ENCODE measurements at places on chromosomes 6 and 20.

DNA sequence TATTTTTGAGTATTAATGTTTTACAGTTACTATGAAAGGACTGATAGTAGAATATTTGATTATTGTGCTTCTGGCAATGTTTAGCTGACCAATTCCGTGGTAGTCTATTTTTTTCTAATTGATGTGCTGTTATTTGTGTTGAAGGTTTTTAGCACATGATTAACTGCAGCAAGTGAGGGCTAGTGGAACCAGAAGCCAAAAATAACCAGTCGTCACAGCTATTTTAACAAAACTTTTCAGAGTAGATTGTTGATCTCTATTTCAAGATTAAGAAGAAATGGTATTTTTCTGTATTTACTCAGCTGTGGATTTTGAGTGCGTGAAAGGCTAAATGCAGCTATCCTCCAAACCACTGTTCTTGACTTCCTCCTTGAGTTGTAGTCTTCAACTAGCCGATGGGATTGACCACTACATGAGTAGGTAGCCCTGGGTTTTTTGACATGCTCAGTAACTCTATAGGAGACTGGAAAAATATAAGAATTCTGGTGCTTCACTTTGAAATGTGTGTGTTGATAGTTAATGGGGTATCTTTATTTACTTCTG lies 258.0 kb downstream of the ZFAND3 start:
- no peak for DNase-seq

- no peak for DNase-seq
These were observed 79.8 kb upstream of the FAM184A start for GRCh38 chr6:119158057-119158848.

DNA sequence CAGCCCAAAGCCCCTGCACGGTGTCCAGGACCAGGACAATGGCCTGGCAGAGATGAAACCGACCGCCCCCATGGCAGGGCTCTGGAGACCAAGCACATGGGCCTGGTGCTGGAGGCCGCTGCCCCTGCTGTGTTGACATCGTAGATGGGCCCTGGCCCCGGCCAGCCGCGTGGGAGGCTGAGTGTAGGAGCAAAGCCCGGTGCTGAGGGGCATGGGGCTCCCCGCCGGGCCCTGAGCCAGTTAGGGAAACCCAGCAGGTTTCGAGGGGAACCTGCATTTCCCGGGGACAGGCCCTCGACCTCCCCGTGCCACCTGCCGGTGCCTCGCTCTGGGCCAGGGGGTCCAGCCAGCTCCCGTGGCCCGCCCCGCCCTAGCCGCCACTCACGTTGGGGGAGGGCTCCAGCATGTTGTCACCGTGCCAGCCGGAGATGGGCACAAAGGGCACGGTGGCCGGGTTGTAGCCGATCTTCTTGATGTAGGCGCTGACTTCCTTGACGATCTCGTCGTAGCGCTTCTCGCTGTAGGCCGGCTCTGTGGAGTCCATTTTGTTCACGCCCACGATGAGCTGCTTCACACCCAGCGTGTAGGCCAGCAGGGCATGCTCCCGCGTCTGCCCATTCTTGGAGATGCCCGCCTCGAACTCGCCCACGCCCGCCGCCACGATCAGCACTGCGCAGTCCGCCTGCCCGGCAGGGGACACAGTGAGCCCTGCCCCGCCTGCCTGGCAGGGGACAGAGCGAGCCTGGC lies 4.3 kb downstream of the EEF1A2 start:
- no peak for DNase-seq

DNA sequence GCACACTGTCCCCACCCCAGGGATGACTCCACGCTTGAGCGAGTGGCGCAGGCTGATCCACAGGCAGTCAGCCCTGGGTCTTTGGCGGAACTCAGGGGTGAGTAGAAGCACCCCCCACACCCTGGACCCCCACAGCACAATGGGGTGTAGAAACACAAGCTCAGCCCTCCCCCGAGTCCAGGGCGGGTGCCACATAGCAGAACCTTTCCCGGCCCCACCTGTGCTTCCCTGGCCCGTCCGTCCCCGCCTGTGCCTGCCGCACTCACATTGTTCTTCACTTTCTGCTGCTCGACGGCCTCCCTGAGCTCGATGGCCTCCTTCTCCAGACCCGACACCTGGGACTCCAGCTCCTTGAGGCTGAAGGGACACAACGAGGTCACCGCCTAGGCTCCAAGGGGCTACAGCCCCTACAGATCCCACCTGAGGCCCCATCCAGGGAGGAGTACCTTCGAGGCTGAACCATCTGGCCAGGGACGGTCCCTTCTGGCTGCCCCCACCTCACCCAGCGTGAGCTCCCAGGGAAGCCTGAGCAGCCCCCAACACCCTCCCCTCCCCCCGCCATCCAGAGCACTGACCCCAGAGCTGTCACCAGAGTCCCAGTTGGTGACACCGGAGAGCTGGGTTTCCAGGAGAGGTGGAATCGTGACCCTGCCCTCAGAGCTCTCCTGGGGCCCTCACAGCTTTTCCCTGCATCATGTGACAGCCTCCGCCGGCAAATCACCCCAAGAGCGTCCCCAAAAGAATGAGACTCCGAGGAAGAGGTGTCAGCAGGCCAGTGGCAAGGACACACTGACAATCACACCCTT lies 55.6 kb downstream of the DSTN start:
- no peak for DNase-seq

DNA sequence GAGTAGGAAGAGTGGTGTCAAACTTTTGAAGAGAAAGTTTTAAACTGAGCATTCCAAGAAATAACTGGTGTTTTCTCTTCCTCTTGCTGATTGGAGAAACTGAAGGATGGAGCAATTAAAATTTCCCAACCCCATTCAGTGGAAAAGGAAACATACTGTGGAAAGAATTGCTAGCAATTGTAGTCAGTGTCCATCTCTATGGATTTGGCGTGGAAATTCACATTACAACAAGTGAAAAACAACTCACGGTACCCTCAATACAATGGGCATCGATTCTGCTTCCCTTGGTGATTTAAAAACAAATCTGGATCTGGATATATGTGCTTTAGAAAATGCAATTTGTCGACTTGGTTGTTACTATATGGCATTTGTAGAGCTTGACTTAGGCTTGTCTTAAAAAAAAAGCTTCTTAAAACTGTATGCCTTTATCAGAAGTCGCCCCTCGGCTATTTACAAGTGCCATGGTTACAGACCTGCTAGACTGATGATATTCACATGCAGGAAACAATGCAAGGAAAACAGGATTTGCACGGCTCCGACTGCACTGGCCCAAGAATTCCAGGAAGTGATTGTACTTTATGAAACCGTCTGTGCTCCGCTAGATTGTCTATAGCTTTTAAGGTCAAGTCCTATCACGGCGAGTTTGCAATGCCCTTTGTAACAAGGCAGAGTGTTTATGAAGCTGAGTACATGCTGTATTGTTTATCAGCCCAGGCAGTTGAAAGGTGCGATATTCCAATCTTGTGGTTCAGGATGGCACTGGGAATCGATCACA lies 131.7 kb upstream of the PHACTR1 start:
- no peak for DNase-seq

DNA sequence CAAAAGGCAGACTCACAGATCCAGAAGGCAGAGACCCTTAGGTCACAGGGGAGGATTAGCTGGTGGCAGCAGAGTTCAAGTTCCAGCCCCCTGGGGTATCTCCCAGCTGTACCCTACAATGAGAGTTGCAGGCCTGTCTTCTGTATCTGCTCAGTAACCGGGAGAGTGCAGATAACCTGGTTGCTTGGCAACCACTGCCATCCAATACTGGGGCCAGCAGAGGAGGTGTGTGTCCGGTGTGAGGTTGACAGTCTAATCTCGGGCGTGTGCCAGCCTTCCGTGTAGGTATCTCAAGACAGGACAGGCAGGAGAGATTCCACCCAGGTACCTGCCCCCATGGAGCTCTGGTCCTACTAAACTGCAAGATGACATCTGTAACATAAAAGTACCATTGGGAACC lies 56.6 kb upstream of the TBC1D7 start:
- DNase-seq, result no peak

- DNase-seq, result no peak
These were observed 273.0 kb downstream of the TFAP2A start for GRCh38 chr6:10141746-10142443.

GRCh38 chr6:36793296-36793912 lies 45.8 kb downstream of the CPNE5 start:
- no peak for DNase-seq

DNA sequence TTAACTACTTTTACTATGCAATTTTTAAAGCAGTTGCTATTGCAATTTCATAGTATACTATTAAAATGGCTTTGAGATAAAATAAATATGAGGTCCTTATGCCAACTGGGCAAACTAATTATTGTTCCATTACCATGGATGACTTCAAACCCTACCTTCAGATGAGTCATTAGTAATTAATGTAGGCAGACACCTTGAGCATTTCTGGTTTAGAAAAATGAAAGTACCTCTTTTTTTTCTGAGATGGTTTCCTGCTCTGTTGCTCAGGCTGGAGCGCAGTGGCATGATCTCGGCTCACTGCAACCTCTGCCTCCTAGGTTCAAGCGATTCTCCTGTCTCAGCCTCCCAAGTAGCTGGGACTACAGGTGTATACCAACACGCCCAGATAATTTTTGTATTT lies 11.9 kb downstream of the ASF1A start:
- no peak for DNase-seq

DNA sequence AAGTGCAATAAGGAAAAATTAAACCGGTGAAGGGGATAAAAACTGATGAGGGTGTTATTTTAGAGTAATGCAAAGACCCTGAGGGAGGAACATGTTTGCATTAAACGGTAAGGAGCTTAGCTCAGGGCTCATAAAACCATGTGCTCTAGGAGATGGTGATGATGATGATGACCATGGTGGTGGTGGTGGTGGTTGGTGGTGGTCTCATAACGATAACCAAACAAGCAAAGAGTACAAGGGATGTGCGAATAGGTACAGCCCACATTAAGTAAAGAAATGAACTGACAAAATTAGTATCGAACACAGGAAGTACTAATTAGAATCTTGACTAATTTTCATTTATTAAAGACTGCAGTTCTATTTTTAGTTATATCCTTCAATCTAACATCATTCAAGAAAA lies 139.1 kb downstream of the ATXN1 start:
- no peak for DNase-seq

DNA sequence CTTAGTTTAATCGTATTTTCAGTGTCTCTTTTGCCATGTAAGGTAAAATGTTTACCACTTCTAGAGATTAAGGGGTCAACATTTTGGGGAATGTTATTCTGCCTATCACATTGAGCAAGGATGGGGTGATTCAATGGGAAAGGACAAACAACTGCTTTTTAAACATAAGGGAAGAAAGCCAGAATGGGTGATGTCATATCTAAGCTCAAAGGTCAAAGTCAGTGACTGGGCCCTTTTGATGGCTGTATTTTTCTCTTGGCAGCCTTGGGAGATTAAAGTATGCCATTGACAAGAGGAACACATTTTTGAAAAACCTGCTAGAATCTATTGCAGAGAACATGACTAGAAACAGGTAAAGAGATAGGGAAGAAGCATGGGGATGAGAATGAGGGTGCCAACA lies 477.3 kb upstream of the IRAK1BP1 start:
- DNase-seq, result no peak

- DNase-seq, result no peak
These were observed 139.7 kb downstream of the SYNDIG1 start for GRCh38 chr20:24608926-24609667.

DNA sequence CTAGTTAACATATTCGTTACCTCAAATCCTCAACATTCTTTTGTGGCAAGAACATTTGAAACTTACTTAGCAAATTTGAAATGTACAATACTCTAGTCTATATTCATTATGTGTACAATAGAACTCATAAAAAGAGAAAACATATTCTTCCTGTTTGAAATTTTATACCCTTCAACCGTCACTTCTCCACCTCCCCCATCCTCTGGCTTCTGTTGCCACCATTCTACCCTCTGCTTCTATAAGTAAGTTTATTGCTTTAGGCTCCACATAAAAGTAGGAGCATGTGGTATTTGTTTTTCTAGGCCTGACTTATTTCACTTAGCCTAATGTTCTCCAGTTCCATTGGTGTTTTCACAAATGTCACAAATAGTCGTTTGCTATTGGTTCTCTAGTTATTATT lies 205.3 kb downstream of the TENT5A start:
- peak; percentile 14 for DNase-seq

DNA sequence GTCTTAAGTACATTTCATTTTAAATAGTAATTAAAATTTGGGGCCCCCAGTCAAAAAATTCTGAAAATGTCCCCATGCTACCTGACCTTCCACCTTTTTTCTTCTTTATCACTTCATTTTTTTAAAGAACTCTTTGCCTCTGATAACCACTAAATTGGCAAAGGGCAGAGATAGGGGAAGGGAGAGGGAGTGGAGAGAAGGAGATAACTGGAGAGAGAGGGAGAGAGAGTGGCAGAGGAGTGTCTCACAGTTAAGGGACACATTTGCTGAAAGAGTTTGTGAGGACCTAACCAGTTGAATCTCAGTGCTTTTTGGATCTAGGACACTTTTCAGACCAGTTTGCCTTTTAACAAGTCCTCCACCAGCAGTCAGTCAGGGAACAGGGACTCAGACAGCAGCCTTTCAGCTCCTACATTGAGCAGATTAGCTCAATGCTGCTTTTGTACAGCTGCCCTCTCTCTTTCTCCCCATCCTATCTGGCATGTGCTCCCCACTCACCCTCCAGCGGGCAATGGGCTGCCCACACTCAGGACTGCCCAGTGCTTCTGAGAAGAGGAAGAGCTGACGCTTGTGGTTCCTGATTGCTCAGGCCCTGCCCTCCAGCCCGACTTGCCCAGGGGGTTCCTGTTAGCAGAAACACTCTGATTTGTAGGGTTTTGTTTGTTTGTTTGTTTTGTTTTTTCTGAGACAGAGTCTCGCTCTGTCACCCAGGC lies 14.4 kb downstream of the ARMC2 start:
- no peak for DNase-seq

DNA sequence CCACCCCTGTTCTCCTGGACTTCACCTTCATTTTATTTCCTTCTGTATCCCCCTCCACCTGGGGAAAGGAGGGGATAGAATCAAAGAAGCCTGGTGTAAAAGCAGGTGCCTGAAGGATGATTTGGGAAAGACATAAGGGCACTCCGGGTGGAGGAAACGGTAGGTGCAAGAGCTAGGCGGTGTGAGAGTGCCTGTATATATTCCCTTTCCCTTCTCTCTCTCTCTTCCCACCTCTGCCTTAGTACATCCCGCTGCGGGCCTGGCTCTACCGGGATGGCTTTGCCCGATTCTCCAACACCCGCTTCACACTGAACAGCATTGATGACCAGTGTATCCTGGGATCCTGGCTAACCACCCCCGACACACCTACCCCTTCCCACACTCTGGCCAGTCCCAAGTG lies 26.2 kb downstream of the PDRG1 start:
- DNase-seq, result no peak

- no peak for DNase-seq
These were observed 35.4 kb downstream of the CYP24A1 start for GRCh38 chr20:54138427-54138826.

- no peak for DNase-seq
These were observed 158.4 kb downstream of the ZDHHC14 start for GRCh38 chr6:157539421-157539822.

DNA sequence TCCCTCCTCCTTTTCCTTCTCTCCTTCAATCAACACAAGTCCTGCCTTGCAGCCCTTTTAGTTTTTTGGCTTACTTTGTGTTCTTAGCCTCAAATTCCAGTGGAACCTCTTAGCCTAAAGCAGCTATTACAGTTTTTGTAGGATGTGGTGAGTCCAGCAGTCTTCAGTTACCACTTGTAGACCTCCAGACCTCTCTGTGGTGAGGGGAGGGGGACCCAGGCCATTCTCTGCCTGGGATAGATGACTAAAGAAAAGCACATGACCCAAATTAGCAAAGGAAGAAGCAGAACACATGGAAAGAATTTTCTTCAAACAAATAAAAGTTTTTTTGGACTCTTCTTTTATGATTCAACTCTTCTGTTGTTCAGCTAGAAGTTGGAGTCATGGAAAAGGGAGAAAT lies 246.5 kb downstream of the HAO1 start:
- DNase-seq, result no peak

- DNase-seq, result no peak
These were observed 122.5 kb downstream of the MTHFD1L start for GRCh38 chr6:150987855-150988464.

- no peak for DNase-seq
These were observed 8.9 kb downstream of the GSS start for GRCh38 chr20:34946661-34947060.
